Ovary (tissue), 10 donors: ENCODE measurements at places on chromosomes 3 and 15. TPM values are rescaled to one million over a fixed set of nuclear protein-coding genes. Genes with fewer than 3 reads are reported as not detected.

CTXND1 gene
- total RNA-seq: 0.42 TPM

EIF4E3 gene
- 38.2 TPM for total RNA-seq

DNA sequence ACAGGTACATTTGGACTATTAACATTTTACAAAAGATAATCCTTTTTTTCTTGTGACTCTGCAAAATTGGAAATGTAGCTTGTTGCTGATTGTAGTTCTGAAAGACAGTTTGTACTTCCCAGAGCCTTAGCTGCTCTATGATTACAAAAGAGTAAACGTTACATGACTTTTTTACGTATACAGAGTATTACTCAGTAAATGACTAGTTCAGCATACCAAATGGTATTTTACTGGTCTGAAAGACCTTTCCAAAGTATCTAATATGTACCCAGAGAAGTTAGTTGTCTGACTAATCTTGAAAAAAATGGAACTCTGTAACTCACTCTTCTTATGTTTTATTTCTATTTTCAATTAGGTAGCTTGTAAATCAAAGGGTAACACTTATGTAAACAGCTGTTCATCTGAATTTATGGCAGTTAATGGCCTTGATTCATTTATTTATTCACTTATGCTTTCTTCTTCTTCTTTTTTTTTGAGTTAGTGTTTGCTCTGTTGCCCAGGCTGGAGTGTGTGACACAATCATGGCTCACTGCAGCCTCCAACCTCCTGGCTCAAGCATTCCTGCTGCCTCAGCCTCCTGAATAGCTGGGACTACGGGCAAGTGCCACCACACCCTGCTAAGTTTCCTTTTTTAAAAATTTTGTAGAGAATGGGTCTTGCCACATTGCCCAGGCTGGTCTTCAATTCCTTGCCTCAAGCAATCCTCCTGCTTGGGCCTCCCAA is 151.7 kb downstream of the C3orf38 start:
- DNase-seq: no peak

DNA sequence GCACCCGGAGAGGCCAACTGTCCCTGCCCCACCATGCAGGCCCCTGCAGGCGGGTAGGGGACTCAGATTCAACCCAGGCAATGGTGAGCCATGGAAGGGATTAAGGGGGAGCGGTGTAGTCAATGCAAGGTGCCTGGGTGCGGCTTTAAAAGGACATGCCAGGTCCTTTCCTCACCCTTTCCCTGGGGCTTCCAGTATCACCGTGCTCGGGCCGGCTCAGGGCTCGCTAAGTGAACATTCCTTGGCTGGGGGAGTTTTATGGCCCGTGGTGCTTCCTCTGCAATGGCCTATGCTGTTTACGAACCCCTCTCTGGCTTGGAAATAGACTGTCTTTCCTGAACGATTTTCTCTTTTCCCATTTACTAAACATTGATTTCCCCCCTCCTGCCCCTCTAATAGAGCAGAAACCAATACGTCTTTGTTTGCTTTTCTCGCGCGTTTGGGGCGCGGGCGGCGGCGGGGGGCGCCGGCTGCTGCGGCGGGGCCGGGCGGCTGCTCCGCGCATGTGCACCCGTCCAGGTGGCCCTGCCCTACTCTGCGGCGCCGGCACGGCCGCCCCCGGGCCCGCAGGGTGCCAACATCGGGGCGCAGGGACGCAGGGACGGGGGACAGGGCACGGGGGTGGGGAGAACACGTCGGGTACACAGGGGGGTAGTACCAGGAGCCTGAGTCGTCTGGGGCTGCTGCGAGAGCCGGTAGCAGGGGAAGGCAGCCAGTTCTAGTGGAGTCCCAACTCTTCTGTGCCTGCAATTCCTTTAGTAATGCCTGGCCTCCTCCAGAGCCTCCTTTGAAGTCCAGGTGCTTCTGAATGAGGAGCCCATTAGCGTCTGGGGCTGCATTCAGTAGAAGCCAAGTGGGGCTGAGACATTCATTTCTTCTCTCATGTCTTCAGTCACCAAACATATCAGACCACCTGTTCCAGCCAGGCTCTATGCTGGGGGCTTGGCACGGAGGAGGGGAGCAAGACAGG is 26.9 kb upstream of the CACNA2D2 start:
- DNase-seq: no peak

- DNase-seq: no peak
Observed at GRCh38 chr3:58898513-58898912, 151.3 kb downstream of the CFAP20DC start.
